Endodermal cell (in vitro differentiated cells): ENCODE measurements at places on chromosomes 13 and 19.
A peak's percentile ranks its signal among the peaks of the same experiment; 100 is the strongest.

GRCh38 chr19:49875857-49876421, 1.2 kb downstream of the AKT1S1 start:
- peak; percentile 84 for DNase-seq

GRCh38 chr19:47495478-47496372, 11.7 kb upstream of the KPTN start:
- no peak for DNase-seq

DNA sequence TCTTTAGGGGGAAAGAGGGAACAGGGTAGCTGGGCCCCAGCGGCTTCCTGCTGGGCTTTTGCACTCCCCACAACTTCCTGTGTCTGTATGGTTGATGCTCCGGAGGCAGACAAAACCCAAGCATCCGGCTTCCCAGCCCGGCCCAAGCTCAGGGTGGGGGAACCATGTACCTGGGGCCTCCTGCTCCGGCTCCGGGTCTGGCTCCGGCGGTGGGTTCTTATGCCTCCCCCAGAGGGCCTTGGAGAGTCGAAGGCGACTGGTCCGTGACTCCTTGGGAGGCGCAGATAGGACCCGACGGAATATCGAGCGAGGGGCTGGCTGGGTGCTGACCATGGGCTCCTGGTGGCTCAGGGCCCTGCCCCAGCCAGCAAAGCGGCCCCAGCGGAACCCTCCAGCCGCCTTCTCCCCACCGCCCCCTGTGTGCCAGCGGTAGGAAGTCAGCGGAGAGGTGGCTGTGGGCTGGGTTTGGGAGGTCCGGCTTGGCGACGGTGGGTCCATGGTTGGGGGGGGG, 428 bp downstream of the RASAL3 start:
- peak; percentile 70 for DNase-seq

- DNase-seq, result peak; percentile 25
Measured at GRCh38 chr13:24274452-24275021, 34.8 kb upstream of the C1QTNF9 start.

DNA sequence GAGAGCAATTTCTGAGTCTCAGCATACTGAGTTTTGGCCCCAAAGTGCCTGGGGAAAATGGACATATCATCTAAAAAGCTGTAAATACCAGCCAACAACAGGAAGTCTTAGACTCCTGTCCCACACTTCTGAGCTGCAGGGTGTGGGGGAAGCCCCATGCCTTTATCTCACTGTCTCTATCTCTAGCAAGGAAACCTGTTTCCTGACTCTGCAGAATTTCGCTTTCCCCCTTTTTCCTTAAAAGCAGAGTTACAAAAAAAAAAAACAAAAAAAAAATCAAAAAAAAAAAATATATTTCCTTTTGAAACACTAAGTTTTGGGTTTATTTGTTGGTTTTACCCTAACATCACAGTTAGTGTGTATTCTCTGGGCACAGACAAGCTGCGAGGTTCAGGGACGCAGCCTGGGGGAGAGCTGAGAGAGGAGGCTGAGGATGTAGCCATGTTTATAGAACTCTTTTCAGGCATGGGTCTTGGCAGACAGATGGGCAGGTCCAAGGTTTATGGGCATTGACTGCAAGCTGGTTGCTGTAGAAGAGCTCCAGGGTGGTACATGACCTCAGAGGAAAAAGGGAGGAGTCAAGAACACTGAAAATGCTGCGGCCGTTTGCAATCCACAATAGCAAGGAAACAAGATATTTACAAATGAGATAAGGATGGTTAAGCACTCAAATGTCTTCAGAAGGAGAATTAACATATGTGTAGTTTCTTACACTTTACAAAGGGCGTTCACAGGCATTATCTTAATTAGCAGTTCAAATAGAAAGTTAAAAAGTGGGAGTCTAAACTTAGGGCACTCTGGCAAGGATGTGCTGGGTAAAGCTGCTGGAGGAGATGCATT, 4.9 kb downstream of the MBNL2 start:
- peak; percentile 83 for DNase-seq

DNA sequence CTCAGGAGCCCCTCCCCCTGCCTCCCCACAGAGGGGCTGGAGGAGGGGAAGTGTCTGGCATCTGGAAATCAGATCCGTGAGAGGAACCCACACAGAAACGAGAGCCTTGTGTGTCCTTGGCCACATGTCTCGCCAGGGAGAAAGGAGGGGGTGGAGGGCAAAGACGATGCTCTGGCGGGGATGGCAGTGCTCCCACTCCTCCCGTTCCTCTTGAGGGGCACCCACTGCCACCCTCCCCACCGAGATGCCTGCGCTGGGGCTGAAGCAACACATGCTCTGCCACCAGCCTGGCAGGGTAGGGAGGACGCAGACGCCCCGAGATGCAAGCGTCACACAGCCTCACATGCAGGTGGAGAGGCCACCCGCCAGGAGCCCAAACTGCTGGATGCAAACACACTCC, 2.8 kb downstream of the ADGRL1 start:
- no peak for DNase-seq

- DNase-seq, result peak; percentile 64
Measured at GRCh38 chr19:4077007-4077374, 10.3 kb upstream of the ZBTB7A start.

GRCh38 chr19:33724021-33724720, 72.5 kb upstream of the KCTD15 start:
- DNase-seq, result no peak

GRCh38 chr13:94984958-94985357, 272.6 kb upstream of the SOX21 start:
- DNase-seq, result no peak

- peak; percentile 85 for DNase-seq
Measured at GRCh38 chr19:47357788-47358680, 8.9 kb downstream of the DHX34 start.

GRCh38 chr19:3333662-3334061, 32.7 kb upstream of the NFIC start:
- no peak for DNase-seq

DNA sequence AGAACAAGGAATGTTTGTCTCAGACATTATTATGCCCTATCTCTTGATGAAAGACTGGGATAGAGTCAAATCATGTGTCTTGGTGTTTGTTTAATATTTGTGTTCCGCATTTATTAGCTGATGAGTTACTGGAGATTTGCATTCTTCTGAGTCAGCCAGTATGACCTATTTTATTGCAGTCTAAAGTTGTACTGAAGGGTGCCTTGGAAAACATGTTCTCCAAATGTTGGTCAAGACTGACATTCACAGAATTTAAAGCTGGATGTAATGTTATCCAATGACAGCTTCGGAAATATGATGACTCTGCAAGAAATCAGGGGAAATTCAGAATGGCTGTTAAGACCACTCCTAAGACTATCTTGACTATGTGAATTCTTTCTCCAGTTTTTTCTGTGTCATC, 134.0 kb downstream of the KCNRG start:
- no peak for DNase-seq

GRCh38 chr19:29596885-29597525, 9.1 kb upstream of the POP4 start:
- DNase-seq, result peak; percentile 60

DNA sequence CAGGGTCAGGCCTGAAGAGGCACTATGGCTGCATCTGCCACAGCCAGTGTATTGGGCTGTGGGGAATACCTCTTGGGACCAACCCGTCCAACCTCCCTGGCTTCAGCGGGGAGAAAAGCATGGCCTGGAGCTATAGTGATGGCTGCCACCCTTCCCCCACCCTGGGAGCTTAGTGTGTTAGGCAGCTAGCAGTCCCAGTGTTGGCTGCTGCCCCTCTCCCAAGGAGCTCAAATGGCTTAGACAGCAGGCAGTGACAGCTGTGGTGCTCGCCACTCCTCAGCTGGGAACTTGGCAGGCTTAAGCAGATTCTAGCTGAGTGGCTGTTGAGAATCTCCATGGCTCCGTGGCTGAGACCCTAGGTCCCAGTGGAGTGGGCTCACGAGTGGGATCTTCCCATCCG, 19.7 kb downstream of the ACOD1 start:
- DNase-seq, result peak; percentile 47

DNA sequence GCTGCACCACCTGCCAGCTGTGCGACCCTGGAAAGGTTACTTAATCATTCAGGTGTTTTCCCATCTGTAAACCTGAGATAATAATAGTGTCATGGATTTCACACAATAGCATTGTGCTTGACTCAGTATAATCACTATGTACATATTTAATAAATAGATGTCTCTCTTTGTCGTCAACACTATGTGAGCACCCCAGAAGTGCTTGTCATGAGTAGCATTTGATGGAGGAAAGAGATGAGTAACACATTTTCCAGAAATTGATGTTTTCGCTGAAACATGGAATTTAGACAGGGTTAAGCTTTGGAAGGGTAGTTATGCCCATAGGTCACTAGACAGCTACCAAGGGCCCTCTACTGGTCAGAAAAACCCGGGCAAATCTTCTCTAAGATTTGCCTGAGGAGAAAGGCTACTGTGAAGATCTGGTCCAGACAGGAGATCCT, 9.5 kb upstream of the MBNL2 start:
- peak; percentile 67 for DNase-seq

- DNase-seq, result no peak
Measured at GRCh38 chr13:67231289-67232000, 1.3 kb upstream of the PCDH9 start.

GRCh38 chr13:25869941-25870340, 181.9 kb downstream of the SHISA2 start:
- no peak for DNase-seq

GRCh38 chr13:94478913-94479312, 569 bp downstream of the DCT start:
- DNase-seq, result no peak
